ENCODE measurements at places on chromosomes 7 and 10. TPM values are rescaled to one million over a fixed set of nuclear protein-coding genes. Genes with fewer than 3 reads are reported as not detected.
A peak's percentile ranks its signal among the peaks of the same experiment; 100 is the strongest.

DNA sequence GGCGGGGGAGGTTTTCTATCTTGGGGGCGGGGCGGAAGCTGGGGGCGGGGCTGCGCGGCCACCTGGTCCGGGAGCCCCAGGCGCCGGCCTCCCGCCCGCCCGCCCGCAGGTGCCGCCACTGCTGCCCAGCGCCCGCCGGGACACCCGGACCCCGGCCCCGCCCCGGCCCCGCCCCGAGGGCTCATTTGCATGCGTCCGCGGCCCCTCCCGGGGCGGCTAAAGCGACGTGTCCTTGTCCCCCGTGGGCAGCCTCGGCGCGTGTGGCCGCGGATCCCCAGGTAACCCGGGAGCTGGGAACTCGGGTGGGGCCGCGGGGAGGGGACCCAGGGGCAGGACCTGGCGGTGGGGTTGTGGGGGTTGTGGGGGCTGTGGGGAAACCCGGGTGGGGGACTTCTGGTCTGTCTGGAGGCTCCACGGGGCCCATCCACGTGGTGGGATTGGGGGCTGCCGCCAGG, at the start of gene BHLHA15:
Gene BHLHA15, plus strand, starts transcription at position 219 of the 455 bp plus-strand sequence. CDS start 871 bp downstream, outside the sequence.
- peak; percentile 85 for DNase-seq

DNA sequence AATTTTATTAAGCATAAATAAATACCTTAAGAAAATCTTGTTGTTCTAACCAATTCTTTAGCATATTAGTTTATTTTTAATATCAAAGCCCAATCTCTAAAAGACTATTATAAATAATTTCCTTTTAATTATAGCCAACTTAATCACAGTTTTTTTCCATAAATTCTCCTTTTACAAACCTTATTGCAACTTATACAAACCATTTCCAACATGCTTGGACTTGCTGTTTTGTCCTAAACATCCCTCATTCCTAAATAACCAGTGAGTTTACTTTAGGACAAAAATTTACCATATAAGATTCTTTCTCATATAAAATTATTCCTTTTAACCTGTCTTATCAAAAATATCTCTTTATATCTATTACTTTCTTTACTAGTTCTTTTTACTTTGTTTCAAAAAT, 25.2 kb upstream of the LSM8 start:
- DNase-seq, result no peak

DNA sequence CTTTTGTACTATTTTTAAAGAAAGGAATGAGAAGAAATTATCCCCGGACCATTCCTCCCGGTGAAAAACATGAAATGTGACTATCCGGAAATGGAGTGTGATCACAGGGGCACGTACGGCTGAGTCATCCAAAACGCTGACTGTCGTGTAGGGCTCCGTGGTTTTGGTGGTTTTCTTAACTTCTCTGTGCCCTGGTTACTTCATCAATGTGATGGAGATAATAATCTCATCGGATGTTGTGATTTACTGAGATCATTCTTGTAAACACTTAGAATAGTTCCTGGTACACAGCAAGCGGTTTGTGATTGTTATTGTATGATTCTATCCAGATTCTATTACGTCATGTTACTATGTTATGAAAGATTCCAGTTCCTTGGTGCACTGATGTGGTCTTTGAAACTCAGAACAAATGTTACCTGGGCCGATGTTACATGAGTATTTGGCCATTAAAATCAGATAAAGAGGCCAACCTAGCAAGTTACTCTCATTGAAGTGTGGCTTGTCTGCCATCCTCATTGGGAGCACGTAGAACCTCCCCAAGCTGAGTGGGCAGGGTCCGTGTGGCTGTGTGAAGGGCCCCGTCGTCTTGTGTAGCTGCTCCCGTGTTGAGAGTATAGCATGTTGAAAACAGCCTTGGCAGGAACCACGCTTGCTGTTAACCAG, 99.5 kb downstream of the CAMK1D start:
- peak; percentile 85 for DNase-seq

CHAT gene
- total RNA-seq, result not detected

STAG3 gene
- 8.0 TPM for total RNA-seq

GRCh38 chr10:121324678-121325213, 273.5 kb downstream of the FGFR2 start:
- no peak for DNase-seq

- DNase-seq, result no peak
Measured at GRCh38 chr7:129684777-129685176, 73.3 kb downstream of the NRF1 start.

DNA sequence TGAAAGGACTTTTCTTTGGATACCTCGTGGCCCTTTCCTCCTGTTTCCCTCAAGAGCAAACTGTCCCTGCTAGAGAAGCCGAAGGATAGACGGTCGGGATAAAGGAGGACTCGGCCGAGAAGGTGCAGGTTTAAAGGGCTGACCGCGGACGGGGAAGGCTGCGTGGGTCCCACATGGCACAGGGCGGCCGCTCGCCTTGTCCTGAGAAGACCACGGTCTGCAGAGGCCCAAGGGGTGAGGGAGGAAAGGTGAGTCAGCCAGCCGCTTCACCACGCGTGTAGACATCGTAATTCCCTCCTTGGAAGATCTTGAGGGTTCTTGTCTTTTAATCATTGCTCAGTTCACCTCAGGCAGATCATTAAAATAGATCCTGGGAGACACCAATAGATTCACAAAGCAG, 253.8 kb downstream of the DPP6 start:
- no peak for DNase-seq
